ENCODE measurements at places on chromosomes 7 and 10.

DNA sequence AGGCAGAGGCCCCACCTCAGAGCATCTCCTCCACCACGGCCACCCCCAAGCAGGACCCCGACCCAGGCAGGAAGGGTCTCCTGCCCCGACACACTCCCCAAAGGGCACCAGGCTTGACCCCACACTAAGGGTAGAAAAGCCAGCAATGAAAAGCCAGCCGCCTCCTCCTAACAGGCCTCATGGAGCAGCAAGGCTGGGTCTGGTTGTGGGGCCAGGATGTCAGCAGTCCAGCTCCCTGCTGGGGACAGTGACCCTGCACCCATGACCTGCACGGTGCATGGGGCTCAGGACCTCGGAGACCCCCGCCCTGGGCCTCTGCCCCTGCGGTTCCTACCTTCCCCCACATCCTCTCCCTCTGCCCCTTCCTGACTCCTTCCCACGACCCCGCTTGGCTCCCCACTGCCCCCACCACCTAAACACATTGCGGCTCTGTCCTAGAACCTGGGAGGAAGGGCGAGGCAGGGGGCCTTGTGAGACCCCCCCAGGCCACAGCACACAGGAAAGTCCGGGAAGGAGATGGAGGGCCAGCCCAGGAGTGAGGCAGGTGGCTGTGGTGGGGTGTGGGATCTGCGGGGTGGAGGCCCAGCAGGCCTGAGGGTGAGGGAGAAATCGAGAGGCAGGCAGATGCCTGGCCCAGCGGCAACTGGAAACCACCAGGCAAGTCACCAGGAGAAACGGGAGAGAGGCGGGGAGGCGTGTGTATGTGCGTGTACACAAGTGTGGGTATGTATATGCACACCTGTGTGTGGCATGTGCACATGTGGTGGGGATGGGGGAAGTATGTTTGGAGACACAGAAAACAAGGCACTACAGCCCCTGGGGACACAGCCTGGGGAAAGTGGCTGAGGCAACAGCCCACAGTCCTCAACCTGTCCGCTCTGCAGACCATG lies 229.9 kb downstream of the MAD1L1 start:
- no peak for DNase-seq

DNA sequence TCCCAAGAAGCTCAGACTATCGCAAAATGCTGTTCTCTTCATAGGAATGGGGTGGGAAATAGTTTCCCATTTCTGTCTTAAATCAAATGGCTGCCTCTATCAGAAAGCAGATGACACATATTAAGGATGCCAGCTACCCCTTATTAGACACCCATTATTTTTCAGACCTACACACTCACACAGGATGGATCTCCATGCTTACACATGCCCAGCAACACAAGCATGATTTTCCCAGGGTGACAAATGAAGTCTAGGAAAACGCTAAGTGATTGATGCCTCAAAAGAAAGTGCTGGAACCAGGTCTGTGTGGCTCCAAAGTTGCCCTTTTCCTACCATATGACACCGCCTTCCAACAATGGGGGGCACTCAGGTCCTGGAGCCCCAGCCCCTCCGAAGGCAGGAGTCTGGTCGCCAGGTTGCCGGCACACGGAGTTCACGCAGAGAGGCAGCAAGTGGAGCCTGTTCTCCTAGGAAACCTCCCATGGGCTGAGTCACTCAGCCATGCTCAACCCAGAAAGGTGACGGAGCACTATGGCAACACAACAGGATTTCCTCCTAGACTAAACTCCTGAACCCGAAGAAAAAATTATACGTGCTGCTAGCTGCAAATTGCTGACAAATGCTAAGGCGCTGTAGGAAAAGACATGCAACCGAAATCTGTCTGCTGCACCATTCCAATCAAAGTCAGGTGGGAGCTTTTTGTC lies 19.8 kb downstream of the VOPP1 start:
- DNase-seq = no peak

DNA sequence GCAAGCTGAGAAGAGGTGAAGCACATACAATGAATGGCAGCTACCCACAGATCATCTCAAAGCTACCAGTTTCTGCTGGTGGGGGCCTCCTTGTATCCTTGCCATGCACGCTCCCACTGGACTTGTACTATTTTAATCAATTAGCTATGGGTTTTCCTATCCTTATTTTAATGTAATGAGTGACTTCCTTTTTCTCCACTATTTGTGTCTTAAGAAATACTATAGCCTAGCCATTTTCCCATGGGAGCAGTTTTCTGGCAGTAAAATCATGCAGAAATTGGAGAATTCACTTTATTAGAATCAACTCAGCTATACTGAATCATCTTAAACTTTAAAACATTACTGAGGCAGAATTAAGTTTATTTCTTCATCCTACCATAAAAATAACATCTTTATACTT lies 73.5 kb downstream of the CTNNA3 start:
- no peak for DNase-seq

DNA sequence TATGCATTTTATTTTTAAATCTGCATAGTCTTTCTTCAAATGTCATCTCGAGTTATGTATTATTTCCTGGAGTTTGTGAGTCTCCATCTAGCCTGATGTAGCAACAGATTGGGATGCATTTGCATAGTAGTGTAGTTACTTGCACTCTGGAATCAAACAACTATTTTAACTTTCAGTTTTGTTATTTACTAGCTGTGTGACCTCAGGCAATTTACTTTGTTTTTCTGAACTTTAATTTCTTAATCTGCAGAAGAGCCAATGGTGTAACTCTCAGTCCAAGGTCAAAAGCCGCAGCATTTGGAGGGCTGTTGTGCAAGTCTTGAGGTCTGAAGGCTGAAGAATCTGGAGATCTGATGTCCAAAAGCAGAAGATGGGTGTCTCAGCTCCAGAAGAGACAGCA lies 175.8 kb upstream of the SORCS1 start:
- no peak for DNase-seq

GRCh38 chr7:122306320-122307227 lies 2.0 kb upstream of the FEZF1 start:
- no peak for DNase-seq

Data from NCI-H187 treated with DMSO at 0.1 percent for 48 hours (cell line).